ENCODE measurements at places on chromosomes 3 and 15.
A peak's percentile ranks its signal among the peaks of the same experiment; 100 is the strongest.

- no peak for DNase-seq
These were observed 637.3 kb downstream of the TUSC7 start for GRCh38 chr3:117346901-117347300.

GRCh38 chr3:17836092-17836491, 93.7 kb upstream of the TBC1D5 start:
- DNase-seq = no peak

- no peak for DNase-seq
These were observed 42.4 kb upstream of the CMTM8 start for GRCh38 chr3:32195995-32196540.

- no peak for DNase-seq
These were observed 159.7 kb upstream of the MBNL1 start for GRCh38 chr3:152109038-152109437.

DNA sequence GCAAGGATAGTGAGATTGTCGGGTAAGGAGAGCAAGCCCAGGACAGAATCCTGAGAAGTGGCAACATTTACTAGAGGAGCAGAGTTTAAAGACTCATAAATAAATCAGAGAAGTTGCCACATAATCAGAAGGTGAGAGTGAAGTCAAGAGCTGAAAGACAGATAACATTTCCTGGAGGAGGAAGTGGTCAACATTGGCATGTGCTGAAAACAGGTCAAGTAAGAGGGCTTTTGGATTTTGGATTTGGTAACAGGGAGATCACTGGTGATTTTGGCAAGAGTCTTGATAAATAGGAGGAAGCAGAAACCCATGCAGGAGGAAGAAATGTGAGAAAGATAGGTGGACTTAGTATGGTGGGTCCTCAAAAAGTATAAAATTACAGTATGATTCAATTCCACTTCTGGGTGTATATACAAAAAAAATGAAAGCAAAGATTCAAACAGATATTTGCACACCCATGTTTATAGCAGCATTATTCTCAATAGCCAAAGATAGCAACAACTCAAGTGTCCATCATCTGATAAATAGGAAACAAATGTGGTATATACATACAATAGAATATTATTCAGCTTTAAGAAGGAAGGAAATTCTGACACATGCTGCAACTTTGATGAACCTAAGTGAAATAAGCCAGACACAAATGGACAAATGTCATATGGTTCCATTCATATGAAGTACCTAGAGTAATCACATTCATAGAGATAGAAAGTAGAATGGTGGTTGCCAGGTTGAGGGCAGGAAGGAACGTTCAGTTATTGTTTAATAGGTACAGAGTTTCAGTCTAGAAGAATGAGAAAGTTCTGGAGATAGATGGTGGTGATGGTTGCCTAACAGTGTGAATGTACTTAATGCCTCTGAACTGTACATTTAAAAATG, 27.3 kb upstream of the MBNL1 start:
- no peak for DNase-seq

DNA sequence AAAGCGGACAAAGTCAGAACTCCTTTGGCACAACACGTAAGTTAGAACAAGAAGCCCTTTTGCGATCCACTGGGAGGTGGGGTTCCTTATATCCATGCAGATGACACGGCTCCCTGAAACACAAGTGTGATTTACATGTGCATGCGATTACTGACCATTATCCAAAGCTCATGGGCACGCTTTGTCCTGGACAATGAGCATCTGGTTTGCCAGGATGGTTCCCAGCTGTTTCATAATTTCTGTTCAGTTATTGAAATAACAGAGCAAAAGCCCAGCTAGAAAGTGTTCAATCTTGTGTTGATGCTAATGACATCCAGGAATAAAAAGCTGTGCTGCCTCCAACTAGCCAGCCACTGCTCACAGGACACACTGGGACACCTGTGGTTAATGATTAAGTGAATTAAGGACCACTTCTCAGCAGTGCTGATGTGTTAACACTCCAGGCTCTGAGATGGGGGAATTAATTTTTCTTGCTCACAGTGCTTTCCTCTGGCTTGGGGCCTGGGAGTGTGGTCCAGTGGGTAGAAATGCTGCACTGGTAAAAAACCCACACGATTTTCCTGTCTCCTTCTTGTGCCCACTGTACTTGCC, 123.1 kb upstream of the SLC2A2 start:
- no peak for DNase-seq

- DNase-seq = peak; percentile 84
These were observed 217.3 kb downstream of the SNRPN start for GRCh38 chr15:25171856-25172687.

DNA sequence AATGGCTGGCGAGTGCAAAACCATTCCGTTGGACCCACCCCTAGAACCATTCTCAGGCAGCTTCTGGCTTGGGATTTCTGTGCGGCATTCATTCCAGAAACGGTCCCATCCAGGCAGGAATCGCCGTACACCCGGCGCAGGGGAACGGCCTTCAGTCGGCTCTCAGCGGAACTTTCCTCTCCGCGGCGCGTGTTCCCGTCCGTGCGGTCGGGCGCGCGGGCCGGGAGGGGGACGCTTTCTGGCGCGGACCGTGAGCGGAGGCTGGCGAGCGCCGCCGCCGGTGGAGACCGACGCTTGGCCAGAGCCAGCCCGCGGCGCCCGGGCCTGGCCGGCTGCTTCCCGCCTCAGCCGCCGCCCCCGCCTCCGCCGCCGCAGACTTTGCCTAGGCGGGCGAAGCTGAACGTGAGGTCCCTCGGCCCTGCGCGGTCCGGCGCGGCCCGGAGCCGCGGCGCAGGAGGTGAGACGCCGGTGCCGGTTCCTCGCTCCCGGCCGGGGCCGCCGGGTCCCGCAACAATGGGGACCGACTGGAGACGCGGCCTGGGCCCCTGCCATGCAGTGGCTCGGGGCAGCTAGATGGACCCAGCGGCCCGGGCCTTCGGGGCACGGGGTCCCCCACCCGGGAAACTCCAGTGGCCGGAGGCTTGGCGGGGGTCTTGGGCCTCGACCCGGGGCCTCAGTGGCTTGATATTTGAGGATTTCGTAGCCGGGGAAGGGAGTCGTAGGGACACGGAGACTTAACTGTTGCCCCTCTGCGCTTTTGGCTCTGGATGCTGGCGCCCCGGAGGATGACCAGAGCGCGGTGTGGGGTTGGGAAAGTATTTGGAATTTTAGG, at the start of gene RAD54L2:
TSS of gene RAD54L2 (plus strand) at position 261 of the 832 bp plus-strand sequence. CDS start 51,702 bp downstream, outside the sequence.
- DNase-seq = no peak

- no peak for DNase-seq
These were observed 137.4 kb upstream of the POU1F1 start for GRCh38 chr3:87413814-87414213.

GRCh38 chr3:85297291-85297690, 338.5 kb downstream of the CADM2 start:
- DNase-seq = no peak

- no peak for DNase-seq
These were observed 77.9 kb upstream of the IGSF10 start for GRCh38 chr3:151538456-151539393.

GRCh38 chr15:74889390-74889882, 406 bp upstream of the MPI start:
- DNase-seq = no peak

GRCh38 chr3:187130346-187131066, 8.8 kb downstream of the RPL39L start:
- DNase-seq = no peak

GRCh38 chr3:125266971-125267370, 54.4 kb upstream of the SLC12A8 start:
- no peak for DNase-seq

DNA sequence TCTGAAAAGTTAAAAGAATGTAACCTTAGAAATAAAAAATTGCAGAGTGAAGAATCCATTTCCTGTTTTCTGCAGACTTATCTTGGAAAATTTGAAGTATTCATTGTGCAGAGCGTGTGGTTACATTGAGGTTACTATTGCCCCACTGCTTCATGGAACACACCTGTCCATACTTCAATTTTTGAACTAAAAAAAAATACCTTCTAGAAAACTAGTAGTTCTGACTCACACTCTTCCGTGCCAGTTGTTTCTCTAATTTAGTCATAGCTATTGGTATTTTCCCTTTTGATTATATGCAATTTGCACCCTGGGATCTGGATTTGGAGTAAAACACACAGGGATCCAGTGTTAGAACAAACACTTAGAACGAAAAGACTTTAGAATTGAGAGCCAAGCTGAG, 111.8 kb upstream of the LYSMD4 start:
- DNase-seq = no peak

DNA sequence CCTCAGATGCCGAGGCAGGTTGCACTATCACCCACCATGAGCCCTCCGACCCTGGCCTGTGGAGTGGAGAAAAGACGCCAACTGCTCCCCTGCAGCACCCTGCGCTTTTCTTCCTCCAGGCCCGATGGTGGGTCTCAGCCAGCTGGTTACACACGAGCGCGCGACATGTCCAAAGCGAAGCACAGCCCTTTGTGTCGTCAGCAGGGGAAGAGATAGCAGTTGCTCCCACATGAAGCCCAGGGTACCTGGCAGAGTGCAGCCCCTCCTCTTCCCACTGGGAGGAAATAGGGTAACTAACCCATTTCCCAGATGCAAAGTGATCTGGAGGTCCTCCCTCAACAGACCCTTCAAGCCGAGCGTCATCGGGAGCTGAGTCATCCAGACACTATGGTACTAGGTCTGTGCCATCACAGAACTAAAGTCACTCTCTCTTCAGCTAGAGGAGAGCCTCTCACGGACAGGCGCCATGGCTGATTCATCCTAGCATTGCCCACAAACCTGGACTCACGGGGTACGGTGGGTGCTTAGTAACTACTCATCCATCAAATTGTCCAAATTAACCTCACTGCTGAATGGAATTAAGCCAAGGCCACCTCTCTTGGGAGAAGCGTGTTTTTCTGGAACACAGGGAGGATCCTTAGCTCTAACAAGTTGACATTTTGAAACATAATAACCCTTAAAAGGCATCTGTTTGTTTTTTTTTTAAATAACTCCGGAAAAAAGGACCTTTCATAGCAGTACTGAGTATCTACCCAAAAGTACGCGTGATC, 45.2 kb upstream of the BDH1 start:
- DNase-seq = no peak

DNA sequence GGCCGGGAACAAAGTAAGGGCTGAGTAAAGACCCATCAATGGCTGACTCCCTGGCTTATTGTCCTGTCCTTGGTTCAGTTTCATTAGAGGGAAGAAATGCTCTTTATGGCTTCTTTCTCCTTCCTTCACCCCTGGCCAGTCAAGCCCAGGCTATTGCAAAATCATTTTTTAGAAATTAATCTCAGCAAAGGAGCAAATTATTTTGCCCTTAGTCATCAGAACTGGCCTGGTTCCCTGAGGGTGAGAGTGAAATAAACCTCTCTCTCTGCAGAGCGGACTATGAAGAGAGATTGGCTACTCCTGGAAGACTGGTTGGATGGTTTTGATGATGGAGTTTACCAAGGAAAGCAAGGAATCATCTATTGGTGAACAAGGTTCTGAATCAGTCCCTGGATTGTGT, 52.7 kb upstream of the OXTR start:
- DNase-seq = no peak

DNA sequence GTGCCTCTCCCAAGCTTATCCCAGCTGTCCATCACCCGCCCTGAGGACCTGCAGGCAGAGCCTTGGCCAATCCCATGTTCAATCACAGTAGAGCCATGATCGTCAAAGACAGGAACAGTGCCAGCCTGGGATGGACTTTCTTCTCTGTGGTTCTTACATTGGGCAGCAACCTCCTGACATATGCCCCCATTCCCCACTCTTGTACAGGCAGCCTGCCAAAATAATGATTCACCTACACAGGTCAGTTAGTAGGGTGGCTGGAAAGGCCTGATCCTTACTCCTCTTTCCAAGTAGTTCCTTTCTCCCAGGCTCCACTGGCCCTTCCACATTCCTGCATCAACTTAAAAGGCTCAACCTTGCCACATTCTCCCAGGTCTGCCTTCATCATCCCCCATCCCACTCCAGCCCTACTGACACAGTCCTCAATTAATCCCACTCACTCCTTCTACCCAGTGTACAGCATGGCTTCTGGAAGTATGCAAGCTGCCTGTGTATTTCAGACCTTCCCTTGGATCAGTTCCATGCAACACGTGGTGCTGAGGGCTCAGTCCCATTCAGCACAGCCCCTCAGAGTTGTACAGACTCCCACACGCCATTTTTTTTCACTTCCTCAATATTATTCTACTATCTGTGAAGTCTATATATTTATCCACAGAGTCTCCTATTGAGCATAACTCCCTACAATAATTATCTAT, 189.8 kb downstream of the NTRK3 start:
- no peak for DNase-seq

DNA sequence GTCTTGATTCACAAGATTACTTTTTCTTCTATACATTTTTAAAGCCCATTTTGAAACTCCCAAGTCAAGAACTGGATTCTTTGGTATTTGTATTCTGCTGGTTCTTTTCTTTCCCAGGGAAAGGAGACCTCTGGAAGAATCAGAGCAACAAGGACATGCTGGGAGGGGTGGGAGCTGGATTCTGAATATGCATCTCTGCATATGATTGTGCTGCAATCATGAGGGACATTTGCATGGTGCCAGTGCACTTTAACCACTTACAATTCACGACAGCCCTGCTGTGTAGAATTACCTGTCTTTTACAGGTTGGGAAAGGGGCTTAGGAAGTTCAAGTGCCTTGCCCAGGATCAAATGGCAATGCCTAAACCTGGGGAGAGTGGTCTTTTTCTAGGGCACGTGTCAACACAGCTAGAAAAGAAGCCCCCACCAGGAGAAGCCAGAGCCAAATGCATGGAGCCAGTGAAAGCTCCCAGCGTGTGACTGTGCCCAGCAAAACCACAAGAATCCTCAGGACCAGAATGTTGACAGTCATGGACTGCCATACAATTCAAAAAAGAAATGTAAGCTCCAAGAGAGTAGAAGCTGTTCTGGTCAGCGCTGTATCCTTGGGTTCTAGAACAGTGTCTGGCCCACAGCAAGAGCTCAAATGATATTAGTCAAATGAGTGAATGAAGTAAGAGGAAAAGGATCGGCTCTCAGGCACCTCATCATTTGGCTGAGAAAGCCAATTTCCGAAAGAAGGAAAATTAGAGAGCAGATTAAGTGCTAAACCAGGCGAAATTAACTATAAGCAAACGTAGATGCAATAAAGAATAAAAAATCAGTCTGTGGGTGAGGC, 84.5 kb upstream of the MEF2A start:
- peak; percentile 34 for DNase-seq

GRCh38 chr3:122102191-122102935, 47.2 kb downstream of the CD86 start:
- DNase-seq = no peak

GRCh38 chr3:132386259-132386658, 31.0 kb upstream of the DNAJC13 start:
- DNase-seq = no peak

DNA sequence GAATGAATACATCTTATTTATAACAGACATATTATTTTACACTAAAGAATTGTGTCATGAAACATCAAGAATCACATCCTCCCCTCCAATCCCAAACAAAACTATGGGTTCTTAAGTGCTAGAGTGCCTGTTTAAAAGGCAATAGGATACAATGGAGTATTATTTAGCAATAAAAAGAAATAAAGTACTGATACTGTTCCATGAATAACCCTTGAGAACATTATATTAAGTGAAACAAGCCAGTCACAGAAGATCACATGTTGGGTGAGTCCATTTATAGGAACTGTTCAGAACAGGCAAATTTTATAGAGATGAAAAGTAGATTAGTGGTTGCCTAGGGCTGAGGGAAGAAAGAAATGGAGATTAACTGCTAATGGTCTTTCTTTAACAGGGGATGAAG, 86.5 kb downstream of the ANKRD28 start:
- DNase-seq = no peak
